ENCODE measurements at places on chromosomes 4 and X. TPM values are rescaled to one million over a fixed set of nuclear protein-coding genes. Genes with fewer than 3 reads are reported as not detected.

The HPGD gene
- 0.86 TPM for total RNA-seq

The SAP30 gene
- total RNA-seq, result 23.7 TPM

The ADGRG2 gene
- total RNA-seq, result 0.68 TPM

The CENPI gene
- 0.31 TPM for total RNA-seq

The FRMPD3 gene
- 0.31 TPM for total RNA-seq
